ENCODE measurements at places on chromosomes 2 and 18.

DNA sequence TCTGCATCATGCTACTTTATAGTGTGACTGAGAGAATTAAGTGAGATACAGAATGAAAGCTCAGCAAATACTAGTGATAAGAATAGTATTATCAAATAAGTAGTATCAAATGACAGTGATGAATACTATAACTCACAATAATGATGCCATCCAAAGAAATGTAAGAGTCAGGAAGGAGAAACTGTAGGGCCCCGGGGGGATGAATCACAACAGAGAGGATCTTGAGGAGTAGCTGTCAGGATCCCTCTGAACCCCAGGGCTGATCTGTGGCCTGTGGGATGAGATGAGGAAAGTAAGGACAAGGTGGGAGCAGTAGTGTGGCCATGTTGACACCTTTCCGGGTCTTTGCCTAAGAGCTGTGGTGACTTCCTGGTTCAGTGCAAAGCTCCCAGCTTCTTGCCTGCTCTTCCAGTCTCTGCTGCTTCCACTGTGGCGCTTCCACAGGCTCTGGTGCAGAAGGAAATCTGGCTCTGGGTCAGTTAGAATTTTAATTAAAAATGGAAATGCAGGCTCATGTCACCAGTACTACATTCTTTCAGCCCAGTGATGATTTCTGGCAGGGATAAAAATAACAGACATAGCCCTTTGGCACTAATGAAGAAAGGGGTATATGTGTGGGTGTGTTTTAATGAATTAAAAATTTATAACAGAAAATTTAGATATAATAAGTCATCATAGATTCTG lies 166.9 kb downstream of the MYO3B start:
- DNase-seq, result no peak

DNA sequence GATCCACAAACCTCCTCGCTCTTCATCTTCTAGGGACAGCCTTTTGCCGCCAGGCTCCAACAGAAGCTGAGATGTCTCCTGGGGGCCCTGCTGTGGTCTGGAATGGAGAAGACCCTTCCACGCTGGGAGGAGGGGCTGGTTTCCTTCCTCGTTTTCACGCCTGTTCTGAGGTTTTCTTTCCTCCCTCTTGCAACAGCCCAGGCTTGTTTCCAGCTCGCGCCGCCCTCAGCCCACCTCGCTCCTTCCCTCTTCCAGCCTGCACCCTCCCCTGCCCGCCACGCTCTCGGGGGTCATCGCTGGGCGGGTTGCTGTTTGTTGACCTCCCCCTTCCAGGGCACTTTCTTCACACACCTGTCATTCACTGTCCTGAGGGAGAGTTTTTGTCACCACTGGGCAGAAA lies 55.4 kb downstream of the VAPA start:
- no peak for DNase-seq

DNA sequence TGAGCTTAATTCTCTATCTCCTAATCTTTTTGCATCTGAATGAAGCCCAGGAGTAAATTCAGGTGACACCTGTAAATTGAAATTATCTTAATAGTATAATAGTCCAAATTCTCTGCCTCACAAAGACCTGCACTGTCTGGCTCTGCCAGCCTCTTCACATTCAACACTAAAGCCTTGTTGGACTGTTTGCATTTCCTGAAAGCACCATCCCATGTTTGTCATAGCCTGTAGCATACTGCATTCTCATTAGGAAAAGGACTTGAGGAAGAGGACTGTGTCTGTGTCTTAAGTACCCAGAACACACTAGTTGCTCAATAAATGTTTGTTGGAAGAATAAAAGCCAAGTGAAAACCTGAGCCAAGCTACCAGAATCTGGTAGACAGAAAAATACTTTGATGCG lies 42.9 kb upstream of the GRHL1 start:
- no peak for DNase-seq

DNA sequence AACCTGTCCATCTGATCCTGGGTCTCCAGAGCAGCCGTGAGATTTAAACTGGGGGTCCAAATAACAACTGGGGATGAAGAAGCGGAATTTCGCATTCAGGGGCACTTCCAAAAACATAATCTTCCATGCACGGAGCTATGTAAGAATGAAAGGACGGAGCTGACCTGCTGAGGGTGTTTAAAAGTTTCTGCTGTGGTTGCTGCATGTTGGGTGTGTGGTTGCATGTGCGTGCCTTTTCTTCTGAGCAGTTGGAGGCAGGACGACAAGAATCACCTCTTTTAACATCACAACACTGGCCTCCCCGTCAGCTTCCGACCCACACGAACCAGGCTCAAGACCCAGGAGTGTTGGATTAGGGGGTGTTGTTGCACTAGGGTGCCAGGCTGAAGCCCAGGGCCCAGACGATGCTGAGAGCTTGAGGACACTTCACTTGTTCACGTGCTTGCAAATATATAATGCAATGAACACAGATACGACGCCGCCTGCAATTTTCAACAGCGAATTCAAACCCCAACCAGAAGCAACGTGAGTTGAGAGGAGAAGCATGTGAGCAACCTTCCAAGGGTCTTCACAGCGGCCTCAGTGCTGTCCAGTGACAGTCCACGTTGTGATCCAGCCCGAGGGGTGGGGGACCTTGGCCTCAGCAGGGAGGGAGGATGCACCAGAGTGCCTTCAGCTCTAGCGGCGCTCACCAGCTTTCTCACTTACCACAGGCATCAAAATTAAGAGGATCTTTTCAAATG lies 76.0 kb upstream of the SALL3 start:
- no peak for DNase-seq

GRCh38 chr2:45765728-45766254 lies 114.3 kb downstream of the PRKCE start:
- DNase-seq, result no peak

- DNase-seq, result no peak
These were observed 2.1 kb downstream of the NDC80 start for GRCh38 chr18:2573408-2573807.

- DNase-seq, result no peak
These were observed 402.2 kb upstream of the TCF4 start for GRCh38 chr18:55990186-55990585.

DNA sequence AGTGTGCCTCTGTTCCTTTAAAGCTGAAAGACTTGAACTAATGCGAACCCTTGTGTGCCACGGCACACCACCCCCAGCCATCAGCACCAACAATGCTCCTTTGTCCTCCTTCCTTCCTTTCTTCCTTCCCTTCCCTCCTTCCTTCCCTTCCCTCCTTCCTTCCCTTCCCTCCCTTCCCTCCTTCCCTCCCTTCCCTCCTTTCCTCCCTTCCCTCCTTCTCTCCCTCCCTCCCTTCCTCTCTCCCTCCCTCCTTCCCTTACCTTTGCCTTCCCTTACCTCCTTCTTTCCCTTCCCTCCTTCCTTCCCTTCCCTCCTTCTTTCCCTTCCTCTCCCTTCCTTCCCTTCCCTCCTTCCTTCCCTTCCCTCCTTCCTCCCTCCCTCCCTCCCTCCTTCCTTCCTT lies 208.3 kb upstream of the PXDN start:
- DNase-seq, result no peak
